Activated T-cell treated with anti-CD3 and anti-CD28 coated beads, Interleukin-2, amount 50 U/mL, for 72 hours (primary cell): ENCODE measurements at places on chromosomes 12 and 14. TPM values are rescaled to one million over a fixed set of nuclear protein-coding genes. Genes with fewer than 3 reads are reported as not detected.

Gene CD27
- 53.1 TPM for total RNA-seq

Gene RPS6KL1
- total RNA-seq, result 4.6 TPM

Gene PPP1R1A
- total RNA-seq, result not detected

Gene RNASE1
- not detected for total RNA-seq

Gene ACVR1B
- 8.4 TPM for total RNA-seq

Gene TFCP2
- total RNA-seq, result 49.2 TPM

GRCh38 chr12:89085421-89085820 lies 266.9 kb downstream of the DUSP6 start:
- peaks cover 36% of the 10 kb centered on the region for H3K4me1 ChIP-seq
- peaks cover 17% of the 10 kb centered on the region for H3K36me3 ChIP-seq
- no peak overlapping the region for H3K27ac ChIP-seq
- DNase-seq, result no peak
- H3K27me3 ChIP-seq, result no peaks in the 10 kb centered on the region

DNA sequence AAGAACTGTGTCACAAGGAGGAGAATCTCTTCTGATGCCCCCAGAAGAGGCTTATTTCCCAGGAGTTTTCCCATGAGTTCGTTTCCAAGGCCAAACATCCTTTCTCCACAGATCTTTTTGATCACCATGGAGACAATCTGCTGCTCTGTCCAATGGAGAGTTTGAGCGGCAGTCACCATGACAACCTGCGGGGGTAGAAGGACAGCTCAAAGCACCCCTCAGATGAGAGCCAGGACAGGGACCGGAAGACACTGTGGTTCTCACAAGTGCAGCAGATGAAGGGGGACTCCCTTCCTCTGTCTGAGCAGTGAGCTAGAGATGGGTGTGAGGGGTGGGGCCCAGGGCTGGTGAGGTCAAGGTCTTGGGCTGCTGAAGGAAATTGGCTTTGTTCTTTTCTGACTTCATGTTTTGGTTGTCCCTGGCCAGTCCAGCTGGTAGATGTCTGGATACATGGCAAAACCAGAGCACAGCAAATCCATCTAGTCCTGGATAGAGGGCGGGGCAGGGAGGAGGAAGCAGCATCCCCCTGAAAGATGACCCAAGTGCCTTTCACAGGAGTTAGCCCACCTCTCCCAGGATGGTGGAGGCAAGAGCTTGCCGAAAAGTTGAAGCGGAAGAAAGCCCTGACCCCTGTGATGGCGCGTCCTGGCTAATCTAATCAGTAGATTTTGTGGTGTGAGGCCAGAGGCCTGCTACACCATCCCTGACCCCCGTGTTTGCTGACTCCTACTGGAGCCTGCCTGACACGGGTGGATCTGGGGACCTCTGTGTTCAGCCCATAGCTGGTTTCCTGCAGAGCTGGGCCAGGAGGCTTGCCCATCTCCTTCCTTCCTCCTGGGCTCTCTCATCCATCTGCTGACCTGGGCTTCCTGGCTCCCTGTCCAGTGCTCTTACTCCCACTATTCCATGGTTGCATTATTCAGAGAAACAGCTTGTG lies 24.4 kb downstream of the DHRS2 start:
- no peak overlapping the region for H3K27ac ChIP-seq
- H3K4me3 ChIP-seq, result no peak overlapping the region
- H3K27me3 ChIP-seq, result peaks cover 20% of the 10 kb centered on the region
- DNase-seq, result peak; percentile 31

DNA sequence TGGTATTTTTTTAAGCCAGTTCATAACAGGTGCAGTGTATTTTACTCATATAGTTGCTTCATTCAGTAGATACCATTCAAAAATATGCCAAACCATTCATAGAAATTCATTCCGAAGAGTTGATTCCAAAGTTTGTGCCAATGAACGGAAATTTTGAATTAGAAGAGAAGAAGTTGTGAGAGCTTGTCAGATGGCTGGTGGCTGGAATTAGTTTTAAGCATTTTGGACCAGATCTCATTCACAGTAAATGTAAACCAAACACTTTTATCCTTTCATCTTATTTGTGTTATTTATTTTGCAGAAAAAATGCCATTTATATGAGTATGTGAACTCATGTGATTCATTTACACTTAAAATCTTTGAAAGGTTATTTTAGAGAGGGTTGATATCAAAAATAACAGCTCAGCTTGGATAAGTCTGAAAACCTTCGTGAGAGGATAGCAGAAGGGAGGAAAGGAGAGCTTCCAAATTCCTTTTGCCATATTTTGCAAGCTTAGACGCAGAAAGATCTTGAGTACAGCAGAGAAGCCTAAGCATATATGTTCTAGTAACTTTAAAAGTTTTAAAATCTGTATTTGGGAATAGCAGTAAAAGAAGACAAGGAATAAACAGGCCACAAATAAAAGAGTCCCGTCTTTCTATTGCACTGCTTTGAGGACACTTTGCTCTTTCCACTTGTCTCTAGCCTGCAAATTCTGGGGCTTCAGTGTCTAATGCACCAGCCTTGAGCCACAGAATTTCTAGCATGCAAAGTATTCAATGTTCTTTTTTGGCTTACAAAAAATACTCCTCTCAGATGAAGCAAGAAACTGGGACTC lies 253.6 kb upstream of the FLRT2 start:
- H3K27me3 ChIP-seq, result no peaks in the 10 kb centered on the region
- H3K27ac ChIP-seq, result no peak overlapping the region
- DNase-seq, result no peak
- no peaks in the 10 kb centered on the region for H3K36me3 ChIP-seq

DNA sequence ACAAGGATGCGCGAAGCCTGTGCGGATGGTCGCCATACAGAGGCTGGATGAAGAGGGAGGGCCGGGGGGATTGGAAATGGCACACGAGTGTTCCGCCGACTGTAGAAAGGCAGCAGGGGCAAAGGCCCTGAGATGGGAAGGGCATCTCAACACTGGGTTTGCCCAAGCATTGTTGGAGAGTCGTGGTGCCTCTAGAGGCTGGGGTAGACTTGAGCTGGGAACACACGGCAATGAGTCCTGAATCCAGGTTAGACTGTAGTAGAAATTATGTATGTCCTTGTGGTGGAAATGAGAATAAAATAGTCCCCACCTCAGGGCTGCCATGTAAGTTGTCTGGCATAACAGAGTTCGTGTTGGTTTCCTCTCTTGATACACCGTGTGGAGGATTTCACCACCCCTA lies 83.8 kb upstream of the CCND2 start:
- no peaks in the 10 kb centered on the region for H3K4me1 ChIP-seq
- no peak overlapping the region for H3K4me3 ChIP-seq
- DNase-seq, result no peak

GRCh38 chr12:69483700-69484099 lies 13.5 kb downstream of the FRS2 start:
- H3K4me3 ChIP-seq, result no peak overlapping the region
- H3K36me3 ChIP-seq, result peaks cover 6% of the 10 kb centered on the region
- H3K27ac ChIP-seq, result no peak overlapping the region
- H3K27me3 ChIP-seq, result no peaks in the 10 kb centered on the region

GRCh38 chr12:82458101-82458500 lies 99.8 kb downstream of the METTL25 start:
- no peaks in the 10 kb centered on the region for H3K4me1 ChIP-seq
- no peak overlapping the region for H3K27ac ChIP-seq
- no peak for DNase-seq
- no peaks in the 10 kb centered on the region for H3K27me3 ChIP-seq
- no peak overlapping the region for H3K4me3 ChIP-seq
- H3K36me3 ChIP-seq, result peaks cover 2% of the 10 kb centered on the region
